ENCODE measurements at places on chromosomes 3 and 15. TPM values are rescaled to one million over a fixed set of nuclear protein-coding genes. Genes with fewer than 3 reads are reported as not detected.

GRCh38 chr15:88021601-88022000 is 234.9 kb downstream of the NTRK3 start:
- H3K4me3 ChIP-seq = no peak overlapping the region
- H3K27me3 ChIP-seq = no peaks in the 10 kb centered on the region
- no peaks in the 10 kb centered on the region for H3K4me1 ChIP-seq
- H3K27ac ChIP-seq = no peak overlapping the region
- no peaks in the 10 kb centered on the region for H3K36me3 ChIP-seq

The WDR76 gene
- 4.6 TPM for total RNA-seq

DNA sequence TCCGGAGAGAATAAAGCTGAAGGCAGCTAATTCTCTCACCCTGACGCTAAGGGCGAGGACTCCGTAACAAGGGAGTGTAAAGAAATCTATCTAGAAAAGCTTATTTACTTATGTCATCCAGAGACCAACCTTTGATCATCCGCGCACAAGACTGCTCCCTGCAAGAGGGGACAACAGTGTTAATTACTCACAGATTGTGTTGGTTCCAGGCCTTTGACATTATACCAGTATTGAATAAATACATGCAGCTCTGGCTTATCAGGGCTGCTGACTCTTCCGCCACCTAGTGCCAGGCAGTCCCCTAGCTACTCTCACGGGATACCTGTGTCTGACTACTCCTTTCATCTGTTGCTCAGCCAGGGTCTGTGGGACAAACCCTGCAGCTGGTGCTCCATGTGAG is 211.7 kb downstream of the DTWD1 start:
- no peak overlapping the region for H3K4me3 ChIP-seq
- no peak for DNase-seq
- no peaks in the 10 kb centered on the region for H3K27me3 ChIP-seq
- H3K4me1 ChIP-seq = no peaks in the 10 kb centered on the region
- H3K27ac ChIP-seq = no peak overlapping the region

DNA sequence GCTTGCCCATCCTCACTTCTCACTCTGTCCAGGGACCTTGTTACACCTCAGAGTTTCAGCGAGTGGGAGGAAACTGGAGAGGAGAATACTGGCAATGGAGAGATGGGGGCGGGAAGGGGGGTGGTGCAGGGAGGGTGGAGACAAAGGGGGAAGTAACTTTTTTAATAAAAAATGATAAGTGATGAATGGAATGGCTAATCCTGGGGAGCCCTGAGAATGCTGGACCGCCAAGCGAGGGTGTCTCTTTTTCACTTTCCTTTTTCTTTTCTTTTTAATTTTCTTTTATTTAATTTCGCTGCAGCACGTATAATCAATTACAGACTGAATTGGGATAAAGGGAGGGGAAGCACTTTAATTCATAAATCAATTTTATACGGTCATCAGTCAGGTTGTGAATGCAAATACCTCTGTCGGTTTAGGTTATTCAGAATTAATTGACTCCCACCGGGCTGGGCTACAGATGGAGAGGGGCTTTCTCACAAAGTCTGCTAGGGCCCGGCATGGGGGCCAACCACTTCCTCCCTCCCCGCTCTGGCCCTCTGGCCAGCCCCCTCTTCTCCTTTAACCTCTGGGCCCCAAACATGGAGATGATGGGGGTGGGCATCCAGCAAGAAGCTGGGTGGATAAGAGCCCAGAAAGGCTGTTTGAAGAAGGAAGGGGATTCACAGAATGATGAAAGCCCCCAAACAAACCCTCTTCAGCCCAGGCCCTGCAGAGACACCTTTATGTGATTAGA is 106.8 kb upstream of the BOC start:
- no peak for DNase-seq
- no peak overlapping the region for H3K4me3 ChIP-seq
- H3K27ac ChIP-seq = no peak overlapping the region
- no peaks in the 10 kb centered on the region for H3K36me3 ChIP-seq

GRCh38 chr3:103295974-103296570 is 861.3 kb downstream of the ZPLD1 start:
- H3K36me3 ChIP-seq = no peaks in the 10 kb centered on the region
- DNase-seq = no peak
- no peak overlapping the region for H3K27ac ChIP-seq
- no peaks in the 10 kb centered on the region for H3K27me3 ChIP-seq

- H3K27ac ChIP-seq = peak overlapping the region; percentile 71
- DNase-seq = no peak
- peak overlapping the region; percentile 54 for H3K4me3 ChIP-seq
- H3K27me3 ChIP-seq = no peaks in the 10 kb centered on the region
- H3K36me3 ChIP-seq = no peaks in the 10 kb centered on the region
Observed at GRCh38 chr3:126287536-126288241, 69.5 kb downstream of the KLF15 start.

DNA sequence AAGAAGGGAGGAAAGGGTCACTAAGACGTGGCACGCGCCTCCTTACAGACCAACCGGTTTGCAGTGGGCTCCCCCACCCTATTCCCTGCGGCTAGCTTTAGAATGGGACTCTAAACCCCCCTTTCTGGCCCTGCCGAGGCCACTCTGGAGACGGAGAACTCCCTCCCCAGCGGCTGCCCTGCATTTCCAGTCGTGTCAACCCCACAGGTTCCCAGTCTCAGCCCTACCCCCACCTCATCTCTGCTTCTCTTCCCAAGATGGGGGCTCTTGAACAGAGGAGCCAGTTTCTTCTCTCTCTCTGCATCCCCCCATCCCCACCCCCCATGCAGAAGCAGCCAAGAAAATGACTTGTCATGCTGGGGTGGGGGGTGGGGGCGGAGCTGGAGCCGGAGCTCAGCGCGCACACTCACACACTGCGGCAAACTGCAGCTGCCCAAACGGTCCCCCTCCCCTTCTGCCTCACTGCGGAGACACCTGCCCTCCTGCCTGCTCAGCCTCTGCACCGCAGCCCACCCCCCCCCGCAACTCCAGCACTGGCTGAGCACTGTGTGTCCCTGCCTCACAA is 871 bp downstream of the MAP1A start:
- H3K4me1 ChIP-seq = no peaks in the 10 kb centered on the region
- DNase-seq = no peak
- no peaks in the 10 kb centered on the region for H3K27me3 ChIP-seq
- peak overlapping the region; percentile 50 for H3K27ac ChIP-seq
- no peaks in the 10 kb centered on the region for H3K36me3 ChIP-seq

GRCh38 chr15:68797191-68797590 is 23.5 kb downstream of the ANP32A start:
- peak overlapping the region; percentile 92 for H3K27ac ChIP-seq
- no peak overlapping the region for H3K4me3 ChIP-seq
- H3K27me3 ChIP-seq = no peaks in the 10 kb centered on the region
- no peak for DNase-seq
- H3K36me3 ChIP-seq = no peaks in the 10 kb centered on the region
- H3K4me1 ChIP-seq = peaks cover 13% of the 10 kb centered on the region

The SQOR gene
- 91.1 TPM for total RNA-seq

The PLSCR5 gene
- total RNA-seq = not detected

GRCh38 chr3:89098964-89099585 is 8.3 kb upstream of the EPHA3 start:
- H3K4me1 ChIP-seq = no peaks in the 10 kb centered on the region
- no peaks in the 10 kb centered on the region for H3K27me3 ChIP-seq
- no peak overlapping the region for H3K27ac ChIP-seq
- H3K4me3 ChIP-seq = no peak overlapping the region
- H3K36me3 ChIP-seq = no peaks in the 10 kb centered on the region
- DNase-seq = no peak

DNA sequence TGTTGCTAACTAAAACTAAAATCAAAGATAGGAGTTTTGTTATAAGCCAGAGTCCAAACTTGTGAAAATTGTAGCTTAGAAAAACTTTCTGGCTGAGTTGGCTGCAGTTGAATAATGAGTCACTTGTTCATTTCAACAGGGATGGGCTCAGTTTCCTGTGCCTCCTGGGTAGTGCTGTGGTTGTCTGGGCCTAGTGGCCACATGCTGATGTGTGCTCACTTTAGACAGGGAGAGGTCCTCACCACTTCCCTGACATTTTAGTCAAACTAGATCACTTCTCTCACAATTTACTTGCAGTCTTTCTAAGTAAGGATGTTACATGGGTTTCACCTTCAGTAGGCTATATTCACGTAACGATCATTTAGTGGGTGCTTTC is 6.3 kb upstream of the UBE2Q2 start:
- H3K36me3 ChIP-seq = no peaks in the 10 kb centered on the region
- no peak overlapping the region for H3K4me3 ChIP-seq
- H3K27ac ChIP-seq = no peak overlapping the region
- no peak for DNase-seq
- H3K27me3 ChIP-seq = no peaks in the 10 kb centered on the region
